Activated T-helper 1 cell treated with anti-CD3 and anti-CD28 coated beads, Interleukin-12 subunit alpha, Interleukin-12 subunit beta, Interleukin-2, Interleukin-4 antibody, amounts not matched to agents 30 ng/mL and 10 ng/mL and 1 ng/mL, durations not matched to agents 14 hours and 24 hours and 36 hours (primary cell): ENCODE measurements at places on chromosomes 6 and 20.

DNA sequence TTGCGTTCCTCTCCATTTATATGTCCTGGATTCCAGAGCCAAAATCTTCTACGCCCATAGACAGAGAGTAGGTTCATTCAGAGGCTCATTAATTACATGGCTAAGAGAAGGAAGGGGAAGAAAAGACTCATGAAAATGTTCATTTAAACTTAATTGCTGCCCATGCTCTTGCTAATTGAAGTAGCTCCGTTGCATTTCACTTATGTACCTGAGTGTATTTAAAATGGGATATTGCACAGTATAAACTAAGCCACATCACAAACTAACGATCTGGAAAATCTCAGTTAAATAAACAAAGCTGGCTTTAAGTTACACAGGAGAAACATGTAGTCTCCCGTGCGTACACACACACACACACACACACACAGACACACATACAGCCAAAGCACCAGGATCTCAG lies 269.2 kb downstream of the CDC5L start:
- DNase-seq: no peak

- DNase-seq: no peak
Measured at GRCh38 chr6:431504-431903, 40.0 kb downstream of the IRF4 start.

DNA sequence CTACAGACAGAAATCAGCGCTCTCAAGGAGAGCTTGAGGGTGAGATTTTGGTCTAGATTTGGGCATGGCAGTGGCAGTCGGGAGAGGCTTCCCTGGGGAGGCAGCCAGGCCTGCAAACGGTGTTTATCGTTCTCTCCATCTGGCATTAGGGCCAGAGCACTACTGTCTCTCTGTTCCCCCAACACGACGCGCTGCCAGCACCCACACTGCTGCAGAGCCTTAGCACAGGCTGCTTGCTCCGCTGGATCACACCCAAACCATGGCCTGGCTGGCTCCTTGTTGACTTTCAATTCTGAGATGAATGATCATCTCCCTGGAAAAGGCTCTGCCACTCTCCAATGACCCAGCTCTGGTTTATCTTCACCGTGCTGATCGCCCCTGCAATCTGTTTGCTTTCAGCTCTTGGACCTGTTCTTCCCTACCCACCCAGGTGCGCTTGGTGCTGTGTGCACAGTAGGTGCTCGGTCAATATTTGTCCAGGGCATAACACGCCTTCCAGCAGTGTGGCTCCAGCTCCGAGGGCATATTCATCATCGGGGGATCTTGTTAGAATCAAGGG lies 106.1 kb downstream of the TFAP2C start:
- no peak for DNase-seq

- no peak for DNase-seq
Measured at GRCh38 chr20:62825986-62826645, 9.3 kb downstream of the COL9A3 start.

DNA sequence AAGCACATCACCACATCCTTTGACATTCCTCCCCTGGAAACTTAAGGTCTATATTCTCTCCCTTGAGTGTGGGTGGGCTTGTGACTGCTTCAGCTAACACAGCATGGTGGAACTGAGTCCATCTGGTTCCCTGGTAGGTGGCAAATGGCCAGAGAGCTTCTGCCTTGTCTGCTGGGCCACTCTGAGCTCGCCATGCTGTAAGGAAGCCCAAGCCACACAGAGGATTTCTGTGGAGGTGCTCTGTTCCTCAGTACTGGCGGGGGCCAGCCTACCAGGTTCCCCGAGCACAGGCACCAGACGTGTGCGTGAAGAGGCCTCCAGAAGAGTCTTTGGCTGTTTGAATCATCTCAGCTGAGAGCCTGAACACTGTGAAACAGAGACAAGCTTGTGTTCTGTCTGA lies 41.6 kb upstream of the PMEPA1 start:
- DNase-seq: no peak

GRCh38 chr6:8526624-8527023 lies 91.3 kb upstream of the SLC35B3 start:
- DNase-seq: no peak

DNA sequence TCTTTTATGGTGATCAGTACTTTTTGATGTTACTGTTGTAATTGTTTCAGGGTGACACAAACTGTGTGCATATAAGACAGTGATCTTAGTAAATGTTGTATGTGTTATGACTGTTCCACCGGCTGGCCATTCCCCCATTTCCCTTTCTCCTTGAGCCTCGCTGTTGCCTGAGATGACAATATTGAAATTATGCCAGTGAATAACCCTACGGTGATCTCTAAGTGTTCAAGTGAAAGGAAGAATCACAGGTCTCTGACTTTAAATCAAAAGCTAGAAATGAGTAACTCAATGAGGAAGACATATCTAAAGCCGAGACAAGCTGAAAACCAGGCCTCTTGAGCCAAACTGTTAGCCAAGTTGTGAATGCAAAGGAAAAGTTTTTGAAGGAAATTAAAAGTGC lies 32.3 kb downstream of the TULP4 start:
- DNase-seq: no peak
